ENCODE measurements at places on chromosomes 5 and 9.

GRCh38 chr9:113508111-113508749 is 44.7 kb downstream of the RGS3 start:
- no peak for DNase-seq

GRCh38 chr5:64505769-64506566 is at the start of gene RGS7BP:
Gene RGS7BP, plus strand, starts transcription at chr5:64506015. Its CDS starts 610 bp downstream, at chr5:64506625.
- DNase-seq = no peak

- no peak for DNase-seq
These were observed 31.1 kb downstream of the ERAP1 start for GRCh38 chr5:96776621-96777020.

DNA sequence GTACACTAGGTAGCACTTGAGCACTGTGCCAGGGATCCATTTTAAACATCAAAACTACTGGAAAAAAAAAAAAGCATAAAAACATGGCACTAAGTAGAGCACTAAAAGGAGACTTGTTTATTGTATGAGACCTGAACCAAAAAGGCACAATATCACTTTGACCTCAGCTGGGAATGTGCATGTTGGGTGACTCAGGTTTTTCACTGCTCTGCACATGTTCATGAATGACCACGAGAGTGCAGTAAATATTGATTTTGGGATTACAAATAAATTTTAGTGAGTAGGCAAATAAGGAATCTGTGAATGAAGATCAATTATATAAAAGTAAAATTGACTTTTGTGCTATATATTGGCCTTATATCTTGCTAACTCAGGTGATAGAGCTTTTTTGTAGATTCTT is 11.8 kb downstream of the RMI1 start:
- DNase-seq = no peak

GRCh38 chr9:124860582-124861341 is 995 bp downstream of the RPL35 start:
- no peak for DNase-seq

DNA sequence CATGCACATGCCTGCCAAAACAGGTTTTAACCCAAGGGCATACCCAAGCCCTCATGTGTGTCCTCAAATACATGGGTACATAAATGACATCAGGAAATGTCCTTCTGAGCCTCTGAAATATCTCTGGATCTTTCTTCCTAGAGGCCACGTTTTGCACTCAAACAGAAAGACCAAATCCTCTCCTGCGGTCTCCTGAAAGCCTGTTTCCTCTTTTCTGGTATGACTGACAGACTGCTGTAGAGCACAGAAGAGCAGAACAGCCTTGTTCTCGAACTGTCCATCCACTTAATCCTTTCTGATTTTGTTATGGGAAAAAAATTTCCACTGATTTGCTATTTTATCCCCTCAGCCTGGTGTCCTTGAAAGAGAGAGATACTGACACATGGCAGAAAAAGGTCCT is 107.2 kb downstream of the ASTN2 start:
- DNase-seq = no peak

DNA sequence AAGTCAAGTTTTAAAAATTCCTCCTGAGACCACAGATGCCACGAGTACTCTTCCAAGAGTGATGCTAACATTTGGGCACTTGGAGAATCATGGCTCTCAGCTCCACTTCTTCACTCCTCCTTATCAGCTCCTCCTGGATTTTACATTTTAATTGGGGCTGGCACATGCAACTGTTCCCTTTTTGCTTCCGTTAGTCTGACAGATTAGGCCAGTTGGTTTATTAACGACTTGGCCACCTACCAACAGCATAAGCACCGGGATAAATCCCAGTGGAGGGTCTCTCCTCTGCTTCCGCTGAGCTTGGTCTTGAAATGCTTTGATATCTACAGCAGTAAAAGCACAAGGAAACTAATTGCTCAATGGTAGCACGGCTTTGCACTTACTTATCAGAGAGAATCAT is 134.6 kb upstream of the RASEF start:
- no peak for DNase-seq

DNA sequence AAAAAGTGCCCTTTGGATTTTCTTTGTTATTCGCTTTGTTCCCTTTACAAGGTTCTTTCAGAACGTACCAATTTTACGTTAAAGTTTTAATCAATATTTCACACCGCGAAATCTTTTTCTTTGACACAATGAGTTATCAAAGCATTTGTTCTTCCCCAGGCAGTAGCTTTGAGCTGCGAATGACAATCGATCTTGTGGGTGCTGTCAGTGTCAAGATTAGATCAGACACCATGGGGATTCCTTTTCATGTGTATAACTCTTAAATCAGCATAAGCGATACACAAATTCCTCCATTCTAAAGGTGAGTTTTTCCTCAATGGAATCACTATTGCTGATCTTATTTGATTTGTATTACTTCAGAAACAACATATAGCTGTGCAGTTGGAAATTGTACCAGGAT is 145.5 kb downstream of the ST8SIA4 start:
- DNase-seq = no peak

DNA sequence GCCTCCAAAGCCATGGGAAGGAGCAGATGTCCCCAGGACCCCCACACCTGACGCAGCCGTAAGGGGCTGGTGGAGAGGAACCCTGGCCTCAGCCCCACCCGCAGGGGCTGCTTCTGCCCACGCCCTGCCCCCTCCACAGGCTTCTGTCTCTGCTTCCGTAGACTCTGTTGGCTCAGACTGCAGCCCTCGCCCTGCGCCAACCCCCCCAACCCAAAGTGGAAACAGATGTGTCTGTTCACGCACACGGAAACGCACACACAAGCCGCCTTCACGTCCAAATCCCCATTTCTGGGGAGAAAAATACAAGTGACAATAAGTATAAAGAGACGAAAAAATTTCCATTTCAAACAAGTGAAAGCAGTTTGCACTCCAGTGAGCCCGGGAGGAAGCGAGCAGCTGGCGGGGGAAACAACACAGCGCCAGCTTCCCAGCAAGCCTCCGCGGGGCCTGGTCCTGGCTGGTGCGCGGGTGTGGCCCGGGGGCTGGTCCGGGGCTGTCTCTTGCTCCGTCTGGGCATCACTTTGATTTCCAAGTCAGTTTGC is 32.6 kb upstream of the RXRA start:
- DNase-seq = no peak

DNA sequence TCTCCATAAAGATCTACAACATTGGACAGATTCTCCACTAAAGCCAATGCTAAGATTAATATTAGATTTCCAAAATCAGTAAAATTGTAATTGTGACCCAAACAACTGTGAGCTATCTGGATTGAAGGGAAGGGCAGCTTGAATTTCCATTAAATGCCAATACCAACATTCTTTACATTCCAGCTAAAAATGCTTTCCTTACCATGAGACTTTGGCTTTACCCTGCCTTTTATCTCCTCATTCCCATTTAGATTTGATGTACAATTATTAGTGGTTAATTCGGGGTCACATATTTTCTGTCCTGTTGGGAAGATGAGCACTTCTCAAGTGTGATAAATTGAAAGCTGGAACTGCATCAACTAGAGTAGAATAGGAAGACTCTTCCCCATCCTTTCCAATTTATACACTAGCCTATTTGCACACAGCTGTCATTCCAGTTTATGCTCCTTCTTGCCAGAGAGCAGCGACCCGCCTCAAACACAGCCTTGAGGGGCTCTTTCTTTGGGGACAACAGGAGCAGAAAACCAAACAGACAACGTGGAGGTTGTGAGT is 33.1 kb upstream of the MYOT start:
- no peak for DNase-seq

DNA sequence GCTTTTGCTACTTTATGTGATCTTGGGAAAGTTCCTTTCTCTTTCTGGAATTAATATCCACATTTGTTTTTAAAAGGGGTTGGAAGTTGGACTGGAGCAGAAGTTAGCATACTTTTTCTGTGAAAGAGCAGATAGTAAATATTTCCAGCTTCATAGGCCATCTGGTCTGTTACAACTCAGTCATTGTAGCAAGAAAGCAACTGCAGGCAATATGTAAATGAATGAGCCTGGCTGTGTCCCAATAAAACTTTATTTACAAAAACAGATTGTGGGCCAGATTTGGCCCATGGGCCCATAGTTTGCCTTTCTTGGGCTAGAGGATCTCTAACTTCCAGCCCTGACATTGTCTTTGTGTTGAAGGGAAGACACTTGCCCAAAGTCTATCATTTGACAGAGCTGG is 104.4 kb downstream of the ACTL7B start:
- no peak for DNase-seq

DNA sequence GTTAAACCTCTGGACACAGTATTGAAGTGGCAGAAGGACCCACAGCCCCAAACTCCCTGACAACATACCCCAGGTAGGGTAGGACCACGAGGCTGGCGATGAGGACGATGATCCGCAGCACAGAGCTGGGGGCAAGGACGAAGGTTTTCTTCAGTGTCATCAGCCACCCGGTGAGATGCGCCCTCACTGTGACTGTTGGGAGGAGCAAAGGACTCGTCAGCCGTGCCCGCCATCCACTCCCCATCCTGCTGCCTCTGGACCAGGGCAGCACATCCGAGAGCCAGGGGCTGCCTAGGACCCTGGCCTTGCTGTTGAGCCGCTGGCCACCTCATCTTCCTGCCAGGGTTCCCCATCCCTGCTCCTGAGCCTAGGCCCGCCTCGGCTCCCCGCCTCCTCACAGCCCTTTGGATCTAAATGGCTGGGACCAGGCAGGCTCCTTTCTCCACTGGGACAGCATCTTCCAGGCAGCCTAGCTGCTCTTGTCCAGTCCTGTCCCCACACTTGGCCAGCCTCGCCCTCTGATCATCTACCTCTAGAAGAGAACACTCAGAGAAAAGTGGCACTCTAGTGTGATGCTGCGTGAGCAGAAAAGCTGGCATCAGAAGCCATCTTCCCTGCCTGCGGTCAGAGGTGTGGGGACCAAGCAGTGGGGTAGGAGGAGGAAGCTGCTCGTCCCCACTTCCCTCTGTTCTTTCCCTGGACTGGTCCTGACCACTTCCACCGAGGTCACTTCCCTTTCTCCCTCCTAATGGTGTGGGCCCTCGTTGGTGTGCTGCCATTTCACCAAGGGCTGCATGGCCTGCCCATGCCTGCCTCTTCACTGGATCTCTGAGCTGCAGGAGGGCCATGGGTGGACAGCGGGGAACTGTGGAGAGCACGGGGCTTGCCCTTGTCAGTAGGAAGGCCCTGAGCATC is 49.2 kb downstream of the OTULIN start:
- no peak for DNase-seq

DNA sequence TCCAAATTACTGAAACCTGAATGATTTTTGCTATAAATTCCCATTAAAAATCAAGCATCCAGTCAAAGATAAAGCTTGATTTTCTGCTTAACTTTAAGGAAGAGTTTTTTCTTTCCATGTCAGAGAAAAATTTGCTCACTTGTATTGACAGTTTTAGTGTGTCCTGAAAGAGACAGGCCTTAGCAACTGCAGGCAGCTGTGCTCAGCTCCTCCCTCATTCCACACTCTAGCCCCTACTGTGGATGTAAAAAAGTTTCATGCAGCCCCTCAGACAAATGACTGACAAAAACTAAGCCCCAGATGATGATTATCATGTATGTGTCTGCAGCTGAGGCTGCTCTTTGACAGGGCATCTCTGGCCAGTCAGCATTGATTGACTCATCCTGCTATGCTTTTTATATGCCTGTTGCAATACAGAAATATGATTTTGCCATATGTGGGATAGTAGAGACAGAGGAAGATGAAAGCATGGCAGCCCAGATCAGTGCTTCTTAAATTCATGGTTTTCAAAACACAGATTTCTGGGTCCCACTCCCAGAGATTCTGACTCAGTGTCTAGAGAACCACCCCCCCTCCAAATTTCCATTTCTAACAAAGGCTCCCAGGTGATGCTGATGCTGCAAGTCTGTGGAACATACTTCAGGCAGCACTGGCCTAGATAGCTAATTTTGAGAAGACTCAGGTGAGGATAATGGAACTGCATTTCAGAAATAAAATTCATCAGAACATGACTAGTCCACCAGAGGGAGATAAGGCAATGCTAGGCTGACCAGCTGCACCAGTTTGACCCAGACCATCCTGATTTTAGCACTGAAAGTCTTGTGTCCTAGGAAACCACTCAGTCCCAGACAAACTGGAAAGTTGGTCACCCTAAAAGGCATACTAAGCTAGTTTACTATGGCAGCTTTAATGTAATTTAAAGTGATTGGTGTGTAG is 298.7 kb upstream of the KCNN2 start:
- no peak for DNase-seq

- no peak for DNase-seq
These were observed 593.3 kb downstream of the CDK5RAP2 start for GRCh38 chr9:119986713-119987112.

DNA sequence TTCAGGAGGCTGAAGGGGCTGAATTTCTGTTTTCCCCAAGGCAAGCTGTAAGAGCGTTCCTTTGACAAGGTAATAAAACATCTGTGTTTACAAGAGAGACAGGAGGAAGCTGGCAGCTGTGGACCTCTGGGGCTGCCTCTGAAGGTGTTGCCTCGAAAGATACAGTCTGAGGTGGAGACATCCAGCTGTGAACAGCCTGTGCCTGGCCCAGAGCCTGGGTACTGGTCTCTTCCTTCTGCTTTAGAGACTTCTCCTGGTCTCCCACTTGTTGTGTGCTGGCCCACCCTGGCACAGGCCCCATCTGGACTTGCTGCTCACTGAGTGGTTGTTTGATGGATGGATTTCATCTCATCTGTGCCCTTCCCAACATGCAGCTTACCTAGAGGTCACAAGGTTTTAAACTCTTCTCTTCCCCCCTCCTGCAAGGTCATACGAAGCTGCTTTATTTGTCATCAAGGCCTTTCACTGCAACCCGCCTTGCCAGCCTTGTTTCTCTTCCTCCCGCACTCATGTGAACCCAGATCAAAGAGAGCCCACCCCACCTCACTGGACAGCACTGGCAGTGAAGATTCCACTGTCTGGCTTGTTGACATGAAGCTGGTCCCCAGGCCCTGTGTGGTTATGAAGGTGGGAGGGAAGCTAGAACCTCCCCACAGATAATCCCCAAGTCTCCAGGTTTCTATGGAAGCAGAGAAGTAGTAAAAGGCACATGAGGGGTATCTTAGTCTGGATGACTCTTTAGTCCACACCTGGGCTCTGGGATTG is 35.0 kb upstream of the ALDH1B1 start:
- DNase-seq = no peak

- DNase-seq = no peak
These were observed 20.2 kb upstream of the CEP78 start for GRCh38 chr9:78215706-78216105.

DNA sequence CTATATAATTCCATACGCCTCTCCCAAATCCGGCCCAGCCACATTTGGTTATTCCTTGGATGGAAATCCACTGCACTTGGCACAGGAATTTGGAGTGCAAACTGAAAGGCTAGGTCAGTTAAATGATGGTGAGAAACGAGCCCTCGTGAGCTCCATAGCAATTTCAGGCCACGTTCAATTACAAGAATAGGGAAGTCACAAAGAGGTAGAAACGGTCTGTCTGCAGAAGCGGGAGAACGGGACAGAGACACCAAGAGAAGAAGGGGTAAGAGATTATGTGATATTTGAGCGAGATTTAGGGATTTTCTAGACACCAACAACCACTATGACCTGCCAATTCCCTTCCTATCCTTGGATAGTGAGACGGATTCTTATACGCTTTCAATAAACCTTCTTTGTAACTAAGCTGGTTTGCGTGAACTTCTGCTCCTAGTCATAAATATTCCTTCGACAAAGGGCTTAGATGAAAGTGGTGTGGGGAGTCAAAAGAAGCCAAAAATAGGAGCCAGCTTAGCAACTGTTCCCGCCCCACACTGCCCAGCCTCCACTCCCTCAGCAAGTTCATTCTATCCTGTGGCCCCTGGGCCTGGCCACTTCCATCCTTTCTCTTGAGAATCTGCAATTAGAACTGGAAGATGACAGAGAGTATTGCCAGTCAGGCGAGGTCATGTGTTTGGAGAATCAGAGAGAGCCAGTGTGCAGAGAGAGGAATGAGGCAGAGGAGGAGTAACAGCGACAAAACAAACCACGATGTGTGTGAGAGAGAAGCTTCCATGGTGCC is 118.4 kb downstream of the ZNF608 start:
- DNase-seq = no peak

- DNase-seq = no peak
These were observed 57.8 kb downstream of the NDUFAF2 start for GRCh38 chr5:61002611-61003355.
